ENCODE measurements at places on chromosomes 2 and 18.

DNA sequence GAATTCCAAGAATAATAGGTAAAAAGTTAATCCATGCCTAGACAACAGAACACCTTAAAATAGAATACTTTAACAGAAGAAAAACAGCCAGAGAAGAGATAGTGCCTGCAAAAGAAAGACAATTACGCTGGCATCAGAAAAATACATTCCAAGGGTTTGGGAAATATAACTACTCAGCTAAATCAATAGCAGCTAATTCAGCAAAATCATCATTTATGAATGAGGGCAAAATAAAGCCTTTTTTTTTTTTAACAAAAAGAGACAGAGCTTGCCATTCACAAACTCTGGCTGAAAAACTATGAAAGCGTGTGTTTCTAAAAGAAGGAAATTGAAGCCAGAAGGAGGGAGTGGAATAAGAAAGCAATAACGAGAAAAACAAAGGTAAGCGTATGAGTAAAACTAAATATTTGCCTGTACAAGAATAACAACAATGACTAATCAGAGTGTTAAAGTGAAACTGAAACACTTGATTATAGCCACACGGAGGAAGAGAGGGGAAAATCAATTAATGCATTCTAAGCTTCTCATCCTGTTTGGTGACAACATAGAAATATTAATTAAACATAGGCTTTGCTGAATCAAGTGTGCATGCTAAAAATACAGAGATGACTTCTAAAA is 90.2 kb downstream of the EHD3 start:
- no peak for DNase-seq

DNA sequence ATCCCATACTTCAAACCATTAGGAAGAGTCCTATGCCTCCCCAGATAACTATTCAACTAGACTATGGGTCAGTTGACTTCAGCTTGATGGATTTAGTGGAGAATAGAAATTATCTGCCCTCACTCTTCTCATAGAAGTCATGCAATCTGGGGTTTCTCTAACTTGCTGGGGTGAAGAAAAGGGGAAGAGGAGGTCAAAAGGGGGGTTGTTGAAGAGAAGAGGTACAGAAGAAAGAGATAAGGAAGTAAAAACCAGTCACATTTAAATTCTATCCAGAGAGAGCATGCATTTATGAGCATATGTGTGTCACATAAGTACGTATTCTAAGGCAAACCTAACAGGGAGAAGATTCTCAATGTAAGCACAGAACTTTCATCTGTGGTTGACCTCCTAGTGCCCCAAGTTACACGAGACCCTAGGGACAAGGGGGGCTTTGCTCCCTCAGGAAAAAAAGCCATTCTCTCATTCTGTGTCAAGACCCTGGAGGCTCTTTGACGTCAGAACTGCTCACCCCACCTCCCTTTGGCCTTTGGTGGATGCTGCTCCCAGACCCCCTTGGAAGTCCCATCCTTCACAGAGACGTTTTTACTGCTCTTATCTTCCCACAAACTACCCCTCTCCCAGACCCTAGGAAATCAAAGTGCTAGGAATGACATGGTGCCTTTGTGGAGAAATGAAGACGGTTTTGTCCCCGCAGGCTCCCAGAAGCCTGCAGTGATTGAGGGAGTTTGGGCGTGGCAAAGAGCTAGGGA is 236.8 kb upstream of the TNP1 start:
- no peak for DNase-seq

- no peak for DNase-seq
Measured at GRCh38 chr2:175817221-175817620, 184.8 kb downstream of the LNPK start.

DNA sequence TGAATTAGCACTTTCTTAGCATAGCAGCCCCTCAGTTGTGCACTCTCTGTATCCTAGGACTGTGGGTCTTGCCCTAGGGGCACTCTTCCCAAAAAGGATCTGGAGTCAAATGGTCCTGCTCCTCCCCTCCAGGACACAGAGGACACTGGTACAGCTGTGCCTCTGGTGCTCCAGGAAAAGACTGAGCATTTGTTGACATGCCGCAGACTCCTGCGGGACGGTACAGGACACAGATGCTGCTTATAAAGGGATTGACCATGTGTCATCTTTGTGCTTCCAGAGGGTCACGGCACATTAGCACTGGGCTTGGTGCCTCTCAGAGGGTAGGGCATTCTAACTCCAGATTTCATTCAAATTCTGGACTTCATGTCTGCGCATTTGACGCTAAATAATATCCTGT is 110.5 kb downstream of the KLF7 start:
- DNase-seq = no peak

GRCh38 chr18:62033207-62033606 is 140.4 kb upstream of the RNF152 start:
- DNase-seq = no peak

DNA sequence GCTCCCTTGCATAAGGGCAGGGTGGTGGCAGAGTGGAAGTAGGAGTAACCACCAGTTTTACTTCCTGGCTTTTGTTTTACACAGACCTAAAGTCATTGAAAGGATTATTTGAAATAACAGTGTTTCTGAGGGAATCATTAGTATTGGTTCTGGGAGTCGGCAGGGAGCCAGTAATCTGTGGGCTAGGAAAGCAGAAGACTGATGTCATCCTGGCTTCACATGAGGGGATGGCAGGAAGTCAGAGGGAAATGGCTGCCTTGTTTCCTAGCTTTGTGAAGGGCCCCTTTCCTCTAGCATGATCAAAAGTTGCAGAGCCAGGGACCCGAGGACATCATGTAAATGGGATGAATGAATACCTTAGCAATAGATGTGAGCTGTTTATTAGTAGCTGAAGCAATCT is 792.6 kb downstream of the CPS1 start:
- DNase-seq = no peak

DNA sequence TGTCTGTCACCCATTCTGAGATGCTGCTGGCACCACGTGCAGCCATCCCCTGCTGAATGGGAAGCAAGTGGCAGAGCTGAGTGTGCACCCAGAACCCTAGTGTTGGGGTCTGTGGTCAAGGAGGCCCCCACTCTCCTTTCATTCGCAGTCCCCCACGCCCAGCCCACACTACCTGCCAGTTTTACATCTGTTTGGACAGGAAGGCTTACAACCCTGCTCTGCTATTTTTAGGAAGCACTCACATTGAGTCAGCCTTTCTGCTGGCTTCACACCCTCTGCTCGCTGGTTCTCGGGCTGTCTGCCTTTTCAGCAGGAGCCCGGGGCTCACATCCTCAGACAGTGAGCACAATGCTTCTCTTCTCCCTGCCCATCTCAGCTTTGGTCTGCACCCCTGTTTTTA is 10.7 kb upstream of the ADCY3 start:
- no peak for DNase-seq

DNA sequence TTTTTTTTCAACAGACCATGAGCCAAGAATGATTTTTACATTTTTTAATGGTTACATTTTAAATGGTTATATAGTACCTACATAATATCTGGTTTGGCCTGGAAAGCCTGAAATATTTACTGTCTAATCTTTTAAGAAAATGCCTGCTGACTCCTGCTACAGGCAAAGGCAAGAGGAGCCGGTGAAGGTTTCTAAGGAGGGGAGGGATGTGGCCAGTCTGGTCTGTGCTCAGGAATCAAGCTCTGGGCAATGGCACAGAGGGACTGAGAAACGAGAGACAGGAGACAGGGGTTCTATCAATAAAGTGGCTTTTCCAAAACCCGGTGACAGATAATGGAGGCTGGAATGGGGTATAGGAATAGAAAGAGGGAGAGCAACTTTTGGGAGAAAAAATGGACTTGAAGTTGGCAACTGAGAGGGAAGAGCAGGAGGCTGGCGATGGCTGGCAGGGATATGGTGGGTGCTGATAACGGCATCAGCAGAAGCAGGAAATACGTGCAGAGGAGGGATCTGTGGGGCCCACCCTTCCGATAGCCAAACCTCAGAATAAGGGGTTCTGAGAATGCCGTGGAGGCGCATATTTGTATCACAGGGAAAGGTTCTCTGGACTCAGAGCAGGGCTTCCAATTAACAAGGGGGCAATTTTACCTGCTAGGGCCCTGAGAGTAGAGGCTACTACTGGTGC is 64.0 kb upstream of the DNMT3A start:
- DNase-seq = no peak

GRCh38 chr2:101360232-101360631 is 27.1 kb downstream of the CREG2 start:
- DNase-seq = no peak

- DNase-seq = no peak
Measured at GRCh38 chr2:132937629-132938028, 267.6 kb upstream of the LYPD1 start.

GRCh38 chr2:24233321-24233720 is 58.5 kb downstream of the FAM228A start:
- no peak for DNase-seq

GRCh38 chr2:235954281-235954680 is 213.9 kb downstream of the GBX2 start:
- no peak for DNase-seq

- DNase-seq = no peak
Measured at GRCh38 chr18:41343808-41344207, 611.2 kb upstream of the PIK3C3 start.

DNA sequence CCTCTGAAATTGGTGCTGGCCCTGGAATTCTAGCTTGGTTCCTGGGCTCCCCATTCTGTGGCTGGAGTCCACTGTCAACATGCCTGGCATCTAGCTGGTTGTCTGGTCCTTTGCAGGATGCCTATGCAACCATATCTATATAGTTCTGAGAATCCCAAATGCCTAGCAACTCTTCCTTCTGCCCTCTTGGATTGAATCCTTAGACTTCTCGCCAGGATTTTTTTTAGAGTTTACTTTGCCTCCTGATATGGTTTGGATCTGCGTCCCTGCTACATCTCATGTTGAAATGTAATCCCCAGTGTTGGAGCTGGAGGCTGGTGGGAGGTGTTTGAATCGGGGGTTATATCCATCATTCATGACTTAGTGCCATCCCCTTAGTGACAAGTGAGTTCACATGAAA is 65.0 kb upstream of the LYPD1 start:
- DNase-seq = no peak

- DNase-seq = no peak
Measured at GRCh38 chr2:197799068-197799467, 5.3 kb upstream of the PLCL1 start.

DNA sequence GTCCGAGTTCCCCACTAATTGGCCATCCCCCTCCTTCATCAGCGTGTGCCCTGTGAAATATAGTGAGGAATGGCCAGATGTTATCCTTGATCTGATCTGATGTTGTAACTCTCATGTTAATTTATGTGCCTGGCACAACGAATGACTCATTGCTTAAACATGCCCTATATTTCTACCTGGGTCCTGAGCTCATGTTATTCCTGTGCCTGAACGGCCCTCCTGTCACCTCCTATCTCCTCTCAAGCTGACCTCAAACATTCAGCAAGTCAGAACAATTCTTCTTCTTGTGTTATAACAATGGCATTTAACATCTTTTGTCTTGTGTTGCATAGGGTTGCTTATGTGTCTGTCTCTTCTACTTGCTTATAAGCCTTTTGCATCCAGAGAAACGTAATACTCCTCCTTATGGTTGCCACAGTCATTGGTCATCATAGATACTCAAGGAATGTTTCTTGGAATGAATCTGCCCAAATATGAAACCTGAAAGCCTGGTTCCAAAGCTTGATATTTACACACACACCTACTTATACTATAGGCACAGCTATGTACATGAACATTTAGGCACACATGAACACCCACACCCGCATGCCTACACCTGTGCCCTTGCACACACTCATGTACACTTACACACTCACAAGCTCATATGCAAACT is 80.2 kb upstream of the PHLPP1 start:
- no peak for DNase-seq

DNA sequence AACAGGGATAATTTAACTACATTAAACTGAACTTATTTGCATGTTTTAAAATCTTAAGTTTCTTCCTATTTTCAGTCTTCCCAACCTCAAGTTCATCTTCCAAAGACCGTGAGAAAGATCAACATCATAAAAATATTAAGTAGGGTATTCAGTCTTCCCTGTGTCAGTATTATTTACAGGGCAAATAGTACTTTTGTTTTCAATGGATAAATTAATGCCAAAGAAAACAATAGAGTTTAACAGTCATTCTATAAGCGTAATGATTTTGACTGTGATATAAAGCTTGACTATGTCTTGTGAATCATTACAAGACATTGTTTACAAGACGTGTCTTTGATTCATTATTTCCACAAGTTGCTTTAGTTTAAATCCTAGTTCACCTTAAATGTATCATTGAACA is 48.0 kb upstream of the NRXN1 start:
- DNase-seq = no peak
